ENCODE measurements at places on chromosomes 2 and 18.

- no peak for DNase-seq
These were observed 74.7 kb downstream of the PIAS2 start for GRCh38 chr18:46842583-46842982.

DNA sequence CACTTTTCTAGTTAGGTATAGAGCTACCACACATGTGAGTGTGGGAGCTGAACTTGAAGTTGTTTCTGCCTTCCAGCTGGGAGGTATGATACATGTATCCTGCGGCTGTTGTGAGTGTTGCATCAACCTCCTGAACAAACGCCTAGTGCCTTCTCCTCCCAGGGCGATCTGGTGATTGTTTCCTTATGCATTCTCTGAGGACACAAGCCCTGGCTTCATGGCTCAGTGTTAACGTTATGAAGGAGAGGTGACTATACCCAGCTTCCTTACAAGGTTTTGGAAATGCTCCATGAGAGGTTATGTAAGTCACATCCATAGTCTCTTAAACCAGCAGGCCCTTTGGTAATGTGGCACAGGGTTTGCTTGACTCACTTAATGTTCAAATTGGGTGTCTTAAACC lies 64.9 kb downstream of the SPRED2 start:
- DNase-seq, result no peak

DNA sequence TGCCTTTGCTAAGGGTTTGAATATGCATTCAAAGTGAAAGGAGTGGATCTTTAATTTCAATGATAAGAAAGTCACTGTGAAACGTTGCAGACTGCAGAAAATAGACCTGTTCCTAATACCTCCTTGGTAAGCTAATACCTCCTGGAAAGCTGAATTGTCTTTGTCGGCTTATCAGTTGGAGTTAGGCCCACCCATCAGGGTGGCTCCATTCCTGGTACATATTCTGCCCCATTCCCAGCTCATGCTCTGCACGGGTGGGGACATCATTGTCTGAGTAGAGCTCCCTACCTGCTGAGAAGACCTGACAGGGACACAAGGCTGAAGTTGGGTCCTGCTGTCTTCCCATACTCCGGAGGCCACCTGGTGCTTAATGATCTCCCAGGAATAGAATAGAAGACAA lies 203.3 kb downstream of the EN1 start:
- no peak for DNase-seq

DNA sequence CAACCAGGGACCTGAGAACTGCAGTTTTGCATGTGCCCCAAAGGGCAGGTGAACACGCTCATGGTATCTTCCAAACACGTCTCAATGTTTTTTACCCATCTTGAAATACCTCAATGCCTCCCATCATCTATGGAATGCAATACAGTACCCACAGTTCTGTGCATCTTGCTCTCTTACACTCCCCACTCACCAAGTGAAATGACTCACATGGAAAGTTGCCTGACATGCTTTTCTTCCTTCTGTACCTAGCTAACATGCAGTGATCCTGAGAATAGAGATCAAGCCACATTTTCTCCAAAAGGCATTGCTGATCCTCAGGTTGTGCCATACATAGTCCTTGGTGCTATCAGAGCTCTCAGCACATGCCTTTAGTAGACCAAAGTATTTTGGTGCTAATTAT lies 373.9 kb downstream of the GPD2 start:
- DNase-seq, result no peak

DNA sequence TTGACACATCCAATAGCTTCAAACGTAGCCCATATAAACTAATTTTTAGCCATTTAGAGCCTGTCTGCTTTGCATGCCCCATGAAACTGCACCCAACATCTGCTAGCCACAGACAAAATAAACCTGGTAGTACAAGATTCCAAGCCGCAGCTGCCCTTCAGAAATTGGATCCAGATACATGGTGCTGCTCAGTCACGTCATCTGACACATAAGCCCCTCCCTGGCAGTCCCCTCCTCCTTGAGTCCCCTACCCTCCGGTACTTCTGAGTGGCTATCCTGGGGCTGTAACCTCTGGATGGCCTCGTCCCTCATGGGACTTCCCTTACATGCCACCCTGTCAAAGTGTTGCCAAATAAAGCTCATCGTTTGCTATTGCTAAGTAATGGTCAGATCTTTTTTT lies 33.8 kb downstream of the PROC start:
- DNase-seq, result no peak

DNA sequence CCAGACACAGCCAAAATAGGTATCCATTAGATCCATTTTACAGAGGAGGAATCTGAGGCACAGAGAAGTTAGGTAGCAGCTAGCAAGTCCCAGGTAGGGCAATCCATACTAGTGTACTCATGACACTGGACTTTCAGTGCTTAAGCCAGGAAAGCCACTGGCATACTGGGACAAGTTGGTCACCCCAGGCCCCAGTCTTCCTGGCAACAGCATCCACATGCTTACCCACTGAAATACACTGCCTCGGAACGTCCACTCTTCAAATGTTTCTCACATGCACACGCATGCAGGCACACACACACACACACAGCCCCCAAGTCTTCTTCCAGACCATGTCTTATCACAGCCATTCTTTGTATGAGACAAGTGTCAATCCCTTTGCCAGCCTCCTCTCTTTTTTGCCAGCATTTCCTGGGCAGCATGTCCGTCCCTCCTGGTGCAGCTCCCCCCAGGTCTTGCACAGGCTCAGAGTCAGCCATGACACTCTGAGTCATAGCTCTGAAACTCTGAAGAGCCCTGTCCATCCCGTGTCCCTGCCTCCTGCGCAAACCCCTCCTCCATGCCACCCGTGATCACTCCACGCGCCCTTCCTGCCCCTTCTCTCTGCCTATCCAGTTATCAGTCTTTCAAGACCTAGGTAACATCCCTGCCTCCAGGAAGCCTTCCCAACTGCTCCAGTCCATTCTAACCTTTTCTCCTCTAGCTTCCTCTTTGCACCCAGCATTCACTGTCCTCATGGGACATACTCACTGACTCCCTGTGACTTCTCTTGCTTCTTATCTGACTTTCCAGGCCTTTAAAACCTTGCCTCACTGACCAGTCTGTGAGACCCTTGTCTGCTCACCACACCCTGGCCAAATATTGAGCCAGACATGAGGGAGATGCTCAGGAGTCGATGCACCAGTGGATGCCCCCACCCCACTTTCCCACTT lies 10.9 kb upstream of the TEX261 start:
- DNase-seq, result no peak

All from right renal pelvis (tissue), 4 donors.